ENCODE measurements at places on chromosomes 6 and 20.
A peak's percentile ranks its signal among the peaks of the same experiment; 100 is the strongest.

DNA sequence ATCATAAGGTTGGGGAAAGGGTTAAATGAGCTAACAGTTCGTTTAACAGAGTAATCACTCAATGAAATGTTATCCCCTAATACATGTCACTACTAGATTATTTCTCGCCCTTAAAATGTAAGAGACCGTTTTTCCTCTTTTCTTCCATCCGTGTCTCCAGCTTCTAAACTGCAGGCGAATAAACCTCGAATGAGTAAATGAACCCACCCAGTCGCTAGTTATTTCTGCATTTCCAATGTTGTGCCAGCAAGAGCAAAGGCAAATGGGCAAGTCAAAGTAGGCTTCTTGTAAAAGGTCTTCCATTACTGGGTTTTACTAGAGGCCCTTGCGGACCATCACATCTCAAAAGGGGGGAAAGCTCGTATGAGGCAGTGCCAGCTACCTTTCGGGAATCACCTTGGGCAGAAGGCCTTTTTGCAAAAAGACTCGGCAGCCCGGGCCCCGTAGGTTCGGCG, 400 bp upstream of the SMAP1 start:
- DNase-seq = no peak

- peak; percentile 46 for DNase-seq
Measured at GRCh38 chr20:25294459-25295385, 46.8 kb downstream of the PYGB start.

GRCh38 chr6:68506911-68507310, 128.2 kb upstream of the ADGRB3 start:
- DNase-seq = no peak

DNA sequence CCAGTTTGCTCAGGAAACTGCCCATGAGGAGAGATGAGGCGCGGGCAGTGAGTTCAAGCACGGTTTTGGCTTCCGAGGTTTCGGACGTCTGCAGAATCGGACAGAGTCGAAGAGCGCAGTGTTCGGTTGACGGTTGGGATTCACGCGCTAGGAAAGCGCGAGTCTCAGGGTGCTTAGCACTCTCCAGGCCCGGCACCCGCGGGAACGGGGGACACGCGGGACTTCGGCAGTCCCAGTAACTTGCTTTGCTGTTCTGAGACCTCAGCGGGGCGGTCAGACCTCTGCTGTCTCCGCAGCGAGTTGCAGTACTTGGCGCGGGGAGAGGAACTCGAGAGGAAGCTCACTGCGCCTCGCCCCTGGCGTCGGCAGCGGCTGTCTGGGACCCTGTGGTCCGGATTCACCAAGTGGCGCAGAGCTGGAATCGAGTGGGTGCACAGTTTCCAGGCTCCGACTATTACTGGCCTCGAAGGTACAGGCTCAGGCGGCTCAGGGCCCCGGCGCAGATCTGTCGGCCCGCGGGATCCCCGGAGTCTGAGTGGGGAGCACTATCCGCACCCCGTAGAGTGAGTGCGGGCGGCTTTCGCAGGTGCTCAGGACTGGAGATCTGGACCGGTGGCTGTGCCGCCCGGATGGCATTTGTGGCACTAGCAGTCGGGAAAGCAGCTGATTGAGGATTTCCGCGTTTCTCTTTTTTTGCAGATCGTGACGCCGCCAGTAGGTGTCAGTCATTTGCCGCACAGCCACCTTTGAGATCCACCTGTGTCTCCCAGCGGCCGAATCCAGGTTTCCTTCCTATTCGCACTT, at the start of gene POM121L2:
POM121L2 (minus strand) TSS at position 128 of the 804 bp plus-strand sequence; CDS start at position 25, 103 bp downstream.
- DNase-seq = peak; percentile 41

- no peak for DNase-seq
Measured at GRCh38 chr6:132204591-132204990, 196.7 kb downstream of the MOXD1 start.

GRCh38 chr20:8155812-8156211, 23.7 kb downstream of the PLCB1 start:
- DNase-seq = no peak

DNA sequence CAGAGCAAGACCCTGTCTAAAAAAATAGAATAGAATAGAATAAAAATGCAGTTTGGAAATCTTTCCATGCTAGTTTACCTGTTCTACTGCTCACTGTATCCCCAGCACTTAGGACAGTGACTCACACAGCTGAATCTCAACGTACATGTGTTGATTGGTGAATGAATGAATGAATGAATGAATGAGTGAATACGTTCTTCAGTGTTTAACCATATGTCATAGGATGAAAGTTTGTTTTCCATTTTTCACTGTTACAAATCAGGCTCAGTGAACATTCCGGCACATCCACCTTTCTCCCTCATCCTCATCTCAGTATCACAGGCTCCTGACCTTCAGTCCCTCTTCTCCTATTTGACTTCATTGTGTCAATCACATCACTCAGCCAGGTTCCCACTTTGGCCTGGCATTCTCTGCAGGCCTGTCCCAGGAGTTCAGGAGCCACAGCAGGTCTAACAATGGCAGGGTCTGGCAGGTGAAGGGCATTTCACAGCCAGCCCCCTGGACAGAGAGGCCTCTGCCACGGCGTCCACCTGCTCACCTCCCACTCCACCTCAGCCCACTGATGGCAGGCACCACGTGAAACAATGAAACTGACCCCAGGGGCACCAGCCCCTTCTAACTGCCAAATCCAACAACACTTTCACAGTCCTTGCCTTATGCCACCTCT, 7.9 kb downstream of the ZC3H12D start:
- no peak for DNase-seq

DNA sequence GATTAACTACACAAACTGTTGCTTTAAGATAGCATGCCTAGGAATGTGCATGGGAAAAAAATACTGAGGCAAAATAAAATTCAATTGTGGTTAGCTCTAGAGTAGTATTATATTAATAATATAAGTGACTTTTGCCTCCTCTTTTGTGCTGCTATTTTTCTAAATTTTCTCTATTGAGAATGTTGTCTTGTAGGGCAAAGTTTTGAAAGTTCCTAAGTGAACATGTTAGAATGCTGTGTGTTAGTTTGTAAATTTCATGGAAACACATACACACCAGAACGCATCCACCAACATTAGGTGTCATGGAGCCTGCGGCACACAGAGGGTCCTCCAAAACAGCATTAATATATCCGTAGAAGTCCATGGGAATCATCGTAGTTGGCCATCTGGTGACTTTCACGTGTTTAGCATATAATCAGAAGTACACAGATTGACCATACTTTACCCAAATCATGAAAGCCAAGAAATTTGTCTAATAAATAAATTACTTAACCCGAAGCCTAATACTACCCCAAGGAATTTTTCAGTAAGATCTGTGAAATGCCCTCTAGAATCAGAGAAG, 25.6 kb downstream of the ARHGAP18 start:
- DNase-seq = no peak

GRCh38 chr20:8156235-8157079, 24.4 kb downstream of the PLCB1 start:
- no peak for DNase-seq

DNA sequence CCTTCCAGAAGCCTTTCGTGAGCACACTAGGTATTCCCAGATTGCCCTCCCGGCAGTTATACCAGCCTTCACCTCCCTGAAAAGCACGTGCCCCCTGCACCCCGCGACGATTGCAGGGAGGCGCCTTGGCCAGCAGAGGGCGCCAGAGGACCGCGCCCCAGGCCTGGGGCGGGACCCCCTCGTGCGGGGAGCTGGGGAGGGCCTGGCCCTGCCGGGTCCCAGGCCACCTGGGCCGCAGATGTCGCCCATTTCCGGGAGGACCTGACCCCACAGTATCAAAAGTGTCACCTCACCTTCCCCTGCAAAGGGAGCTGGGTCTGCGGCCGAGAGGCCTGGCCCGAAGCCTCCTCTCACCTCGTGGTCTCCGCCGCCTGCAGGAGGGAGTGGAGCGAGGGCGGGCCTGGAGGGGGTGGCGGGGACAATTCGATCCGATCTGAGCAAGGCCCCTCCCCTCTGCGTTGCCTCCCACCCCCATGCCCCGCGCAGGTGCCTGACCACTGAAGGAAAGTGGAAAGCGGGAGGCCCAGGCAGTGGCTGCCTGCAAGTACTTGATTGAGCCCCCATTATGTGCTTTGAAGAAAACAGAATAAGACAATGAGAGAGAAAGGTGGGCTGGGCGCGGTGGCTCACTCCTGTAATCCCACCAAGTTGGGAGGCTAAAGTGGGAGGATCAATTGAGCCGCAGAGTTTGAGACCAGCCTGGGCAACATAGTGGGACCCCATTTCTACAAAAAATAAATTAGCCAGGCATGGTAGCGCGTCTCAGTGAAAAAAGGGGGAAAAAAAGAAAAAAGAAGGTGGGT, 3.5 kb upstream of the SNAI1 start:
- DNase-seq = peak; percentile 47

- DNase-seq = peak; percentile 38
Measured at GRCh38 chr6:26156850-26157250, 69.6 kb downstream of the HFE start.

DNA sequence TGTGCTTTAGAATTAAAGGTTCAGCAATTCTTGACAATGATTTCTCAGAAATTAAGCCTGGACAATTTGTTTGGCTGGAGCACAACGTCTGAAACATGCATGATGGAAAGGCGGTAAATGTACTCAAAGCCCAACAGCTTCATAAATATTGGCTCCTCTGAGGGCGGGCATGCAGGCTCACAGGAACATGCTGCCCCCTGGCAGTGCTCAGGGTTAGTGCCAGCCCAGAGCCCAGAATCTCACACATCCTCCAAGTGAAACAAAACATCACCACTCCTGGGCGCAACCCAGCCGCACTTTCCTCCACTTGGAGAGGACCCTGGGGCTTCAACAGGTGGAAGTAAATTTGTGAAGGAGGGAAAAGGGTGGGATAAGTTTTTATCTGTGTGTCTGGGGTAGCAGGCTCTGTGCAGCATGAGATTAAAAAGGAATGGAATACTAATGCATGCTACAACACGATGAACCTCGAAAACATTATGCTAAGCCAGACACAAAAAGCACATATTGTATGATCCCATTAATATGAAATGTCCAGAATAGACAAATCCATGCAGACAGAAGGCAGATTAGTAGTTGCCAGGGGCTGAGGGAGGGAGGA, 54.1 kb upstream of the PTPRT start:
- DNase-seq = no peak

- DNase-seq = no peak
Measured at GRCh38 chr6:118750143-118750542, 98.8 kb upstream of the CEP85L start.

DNA sequence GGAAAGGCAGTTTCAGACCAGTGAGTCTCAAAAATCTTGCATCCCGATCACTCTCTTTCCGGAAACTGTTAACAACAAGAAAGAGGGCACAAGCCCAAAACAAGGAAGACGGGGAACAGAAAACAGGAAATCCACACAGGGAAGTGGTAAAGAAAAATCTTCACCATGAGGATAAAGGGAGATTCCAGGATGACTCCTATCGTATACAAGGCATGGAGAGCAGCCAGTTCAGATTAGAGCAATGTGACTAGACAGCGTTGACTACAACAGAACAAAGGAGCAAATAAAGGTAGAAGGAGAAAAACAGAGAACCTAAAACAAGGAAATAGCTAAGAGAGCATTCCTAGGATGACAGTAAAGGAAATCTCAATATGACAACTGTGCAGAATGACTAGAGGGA, 26.5 kb downstream of the VNN1 start:
- no peak for DNase-seq

- DNase-seq = no peak
Measured at GRCh38 chr6:35248300-35248699, 11.2 kb upstream of the ZNF76 start.

DNA sequence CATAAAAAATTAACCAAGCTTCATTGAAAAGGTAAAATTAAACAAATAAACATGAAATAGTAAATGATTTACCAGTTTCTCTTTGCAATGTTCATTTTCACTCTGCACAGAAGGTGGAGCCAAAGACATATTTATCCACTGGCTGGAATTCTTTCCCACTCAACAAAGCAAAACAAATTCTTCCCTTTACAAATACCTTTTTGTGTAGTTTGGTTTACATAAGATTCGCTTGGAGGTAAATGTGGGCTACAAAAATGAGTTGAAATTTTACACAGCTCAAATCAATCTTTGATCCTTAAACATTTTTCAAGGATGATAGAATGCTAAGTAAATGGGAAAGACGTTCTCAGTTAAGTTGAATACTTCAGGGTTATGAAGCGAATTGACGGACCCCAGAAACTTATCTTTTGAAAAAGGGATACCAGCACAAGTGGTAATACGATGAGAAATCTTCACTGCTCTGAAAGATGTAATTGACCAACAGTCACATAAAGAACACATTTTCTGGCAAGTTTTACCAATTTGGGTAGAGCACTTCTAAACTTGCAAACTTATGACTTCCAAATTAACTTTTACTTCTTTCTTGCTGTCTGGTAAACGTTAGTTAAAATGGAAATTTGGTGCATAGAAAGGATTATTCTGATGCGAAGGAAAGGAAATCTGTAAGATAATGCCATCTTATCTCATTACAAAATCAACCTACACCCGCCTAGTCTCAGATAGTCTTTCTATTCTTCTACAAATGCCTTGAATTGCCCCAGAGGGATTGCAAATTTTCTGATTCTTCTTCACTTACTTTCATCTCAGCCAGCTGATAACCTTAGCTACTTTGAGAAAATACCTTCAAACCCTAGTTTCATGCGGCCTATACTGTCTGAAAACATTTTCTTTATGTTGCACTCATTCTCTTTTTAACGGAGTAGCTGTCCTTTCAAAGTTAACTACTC, 4.7 kb upstream of the GJA1 start:
- DNase-seq = no peak

GRCh38 chr20:10105046-10105445, 70.3 kb downstream of the ANKEF1 start:
- DNase-seq = no peak

GRCh38 chr6:165571721-165572132, 91.3 kb downstream of the PDE10A start:
- no peak for DNase-seq

DNA sequence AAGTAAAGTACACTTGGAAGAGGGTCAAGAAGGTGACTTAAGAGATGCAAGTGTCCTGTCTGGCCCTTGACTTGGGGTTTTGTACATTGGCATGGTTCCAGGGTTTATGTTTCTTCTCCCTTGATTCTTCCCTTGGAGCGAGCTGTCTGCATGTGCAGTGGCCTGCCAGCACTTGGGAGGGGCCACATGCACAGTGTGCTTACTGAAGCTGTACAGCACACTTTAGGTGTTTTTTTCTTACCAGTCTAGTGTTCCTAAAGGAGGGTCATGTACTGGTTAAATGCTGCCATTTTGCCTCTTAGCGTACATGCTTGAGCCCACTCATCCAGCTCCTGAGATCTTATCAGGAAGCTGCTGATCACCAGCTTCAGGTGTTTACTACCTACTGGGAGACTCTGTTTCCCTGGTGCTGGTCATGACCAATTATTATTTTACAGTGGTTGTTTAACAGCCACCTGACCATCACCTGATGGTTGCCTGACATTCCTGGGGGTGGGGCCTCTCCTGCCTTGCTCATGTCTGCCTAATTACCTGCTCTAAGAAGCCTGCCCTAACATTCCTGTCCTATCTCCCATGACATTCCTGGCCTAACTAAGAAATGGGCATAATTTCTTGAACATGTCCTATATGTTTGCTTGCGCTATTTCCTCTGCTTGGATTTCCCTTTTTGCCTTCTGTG, 182.9 kb downstream of the MCHR2 start:
- no peak for DNase-seq

Data from stimulated activated CD8-positive, alpha-beta memory T cell treated with anti-CD3 and anti-CD28 coated beads, Interleukin-4, amount 100 ng/mL, for 24 hours (primary cell).